ENCODE measurements at places on chromosomes 4 and X.

DNA sequence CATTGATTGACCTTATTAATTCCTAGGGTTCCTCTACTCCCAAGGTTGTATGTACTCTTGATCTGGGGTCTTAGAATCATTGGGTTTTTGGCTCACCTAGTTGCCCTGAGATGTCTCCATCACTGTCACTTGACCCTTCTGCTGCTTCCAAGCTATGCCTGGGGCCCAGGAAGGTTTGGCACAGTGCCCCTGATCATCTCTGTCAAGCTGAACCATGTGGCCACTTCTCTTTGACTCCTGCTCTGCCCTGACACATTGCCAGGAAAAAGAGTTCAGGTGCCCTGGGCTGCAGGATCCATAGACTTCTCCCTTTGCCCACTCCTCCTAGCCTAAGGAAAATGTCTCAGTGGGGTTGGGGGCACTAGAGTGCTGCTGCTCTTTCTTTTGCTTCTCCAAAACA lies 3.9 kb upstream of the CHST7 start:
- DNase-seq = no peak

DNA sequence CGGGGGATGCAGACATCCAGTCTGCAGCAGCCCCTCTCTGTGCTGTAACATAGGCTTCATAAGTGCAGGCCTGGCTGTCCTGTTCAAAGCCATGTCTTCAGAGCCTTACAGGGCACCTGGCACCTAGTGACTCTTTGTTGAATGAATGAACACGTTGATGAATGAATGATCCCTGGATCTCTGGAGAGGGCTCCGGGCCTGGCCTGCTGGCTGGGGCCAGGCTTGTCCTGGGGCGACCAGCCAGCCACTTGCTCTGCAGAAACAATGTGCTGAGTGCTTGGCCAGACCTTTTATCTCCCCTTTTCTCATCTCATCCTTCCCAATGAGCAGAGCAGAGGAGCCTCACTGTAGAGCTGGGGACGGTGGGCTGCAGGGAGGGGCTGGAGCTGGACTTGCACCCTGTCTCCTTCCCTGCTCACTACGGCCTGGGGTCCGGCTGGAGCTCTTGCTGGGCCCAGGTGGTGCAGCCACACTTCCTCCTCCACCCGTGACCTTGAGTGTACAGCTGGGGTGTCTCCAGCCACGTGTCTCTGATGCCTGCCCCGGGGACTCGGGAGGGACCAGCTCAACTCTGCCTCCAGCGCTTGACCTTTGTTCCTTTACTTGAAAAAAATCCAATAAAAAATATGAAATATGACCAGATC lies 77.9 kb downstream of the PSAPL1 start:
- DNase-seq = no peak

DNA sequence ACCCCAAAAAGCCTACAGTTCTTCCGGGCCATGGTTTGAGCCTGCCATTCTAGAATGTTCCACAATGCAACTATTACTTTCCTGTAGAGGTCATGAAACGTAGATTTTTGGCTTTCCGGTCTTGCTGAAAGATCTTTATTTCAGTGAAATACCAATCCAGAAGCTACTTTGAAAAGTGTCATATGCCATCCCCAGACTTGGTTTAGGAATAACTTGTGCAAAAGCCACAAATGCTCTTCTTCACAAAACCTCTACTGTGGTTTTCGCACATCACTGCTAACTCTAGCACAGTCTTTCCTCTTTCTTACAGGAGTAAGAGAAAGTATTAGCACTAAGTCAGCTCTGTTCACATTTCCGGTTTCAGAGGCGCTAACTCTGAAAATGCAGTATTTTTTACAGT lies 12.7 kb upstream of the CD40LG start:
- DNase-seq = no peak

DNA sequence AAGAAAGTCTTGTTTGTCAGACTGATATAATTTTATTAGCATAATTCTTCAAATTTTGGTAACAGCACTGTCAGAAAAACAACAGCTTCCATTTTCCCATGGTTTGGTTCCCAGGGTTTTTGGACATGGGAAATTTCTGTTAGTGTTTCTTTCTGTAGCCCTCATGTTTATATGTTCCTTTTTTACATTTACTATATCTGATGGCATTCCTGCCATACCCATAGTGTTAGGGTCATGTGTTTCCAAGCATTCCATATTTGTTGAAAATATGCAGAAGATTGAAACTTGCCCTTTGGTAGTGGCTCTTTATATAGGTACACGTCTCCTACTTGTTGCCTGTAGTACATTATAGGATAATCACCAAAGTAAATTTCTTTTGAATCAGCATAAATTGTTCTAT lies 65.8 kb downstream of the PDLIM5 start:
- DNase-seq = no peak

GRCh38 chr4:186015212-186015817 lies 53.6 kb upstream of the TLR3 start:
- no peak for DNase-seq

DNA sequence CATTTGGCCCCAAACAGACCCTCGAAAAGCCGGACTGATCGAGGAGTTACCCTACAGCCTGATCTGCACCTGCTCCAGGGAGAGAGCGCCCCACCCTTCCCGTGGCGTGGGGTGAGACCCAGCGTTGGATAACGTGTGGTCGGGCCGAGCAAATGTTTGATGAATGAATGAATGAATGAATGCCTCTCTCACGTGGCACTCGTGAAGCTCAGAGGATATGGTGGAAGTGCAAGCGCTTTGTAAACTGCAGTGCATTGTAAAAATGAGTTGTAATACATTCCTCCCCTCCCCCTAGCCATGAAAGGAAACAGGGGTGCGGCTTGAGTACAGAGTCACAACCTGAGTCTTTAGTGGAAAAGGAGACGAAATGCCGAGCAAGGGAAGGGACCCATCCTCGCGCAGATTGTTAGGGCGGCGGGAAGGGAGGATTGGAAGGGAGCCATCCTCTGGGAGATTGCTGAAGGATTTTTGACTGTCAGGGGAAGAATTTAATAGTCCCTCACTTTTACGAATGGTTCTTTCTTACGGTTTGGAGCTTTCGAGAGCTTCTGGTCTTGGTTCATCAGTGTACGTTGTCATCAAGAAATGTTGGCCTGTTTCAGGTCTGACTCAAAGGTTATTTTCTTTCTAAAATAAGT lies 772 bp upstream of the FBXW7 start:
- DNase-seq = no peak

DNA sequence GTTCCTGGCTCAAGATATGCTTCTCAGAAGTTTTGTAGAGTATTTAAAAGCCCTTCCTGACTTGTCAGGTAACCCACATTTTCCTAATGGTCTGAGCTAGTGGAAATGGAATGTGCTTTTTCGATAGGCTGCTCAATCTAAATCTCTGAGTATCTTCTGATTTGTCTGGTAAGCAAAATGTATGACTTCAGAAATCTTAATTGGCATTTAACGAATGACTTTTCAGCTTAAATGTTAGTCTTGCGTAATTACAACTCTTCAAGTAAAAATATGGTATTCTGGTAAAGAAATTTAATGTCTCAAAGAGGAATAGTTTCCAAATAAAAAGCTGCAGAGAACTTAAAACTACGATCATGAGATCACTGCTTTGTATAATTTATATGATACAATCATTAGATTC lies 379.1 kb downstream of the ANKRD50 start:
- no peak for DNase-seq

DNA sequence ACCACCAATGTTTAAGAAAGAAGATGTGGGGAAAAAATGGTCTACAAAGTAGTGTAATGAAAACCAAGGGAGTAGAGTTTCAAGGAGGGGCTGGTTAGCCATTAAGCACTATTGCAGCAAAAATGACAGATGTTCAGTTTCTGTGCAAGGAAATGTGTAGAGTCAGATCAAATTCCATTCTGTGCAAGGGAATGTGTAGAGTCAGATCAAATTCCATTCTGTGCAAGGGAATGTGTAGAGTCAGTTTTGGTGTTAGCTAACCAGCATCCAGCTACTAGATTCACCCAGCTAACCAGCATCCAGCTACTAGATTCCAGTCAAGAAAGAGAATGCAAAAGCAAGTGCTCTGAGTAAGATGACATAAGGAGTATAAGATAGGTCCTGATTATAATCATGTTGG lies 208.8 kb downstream of the COX18 start:
- DNase-seq = no peak

DNA sequence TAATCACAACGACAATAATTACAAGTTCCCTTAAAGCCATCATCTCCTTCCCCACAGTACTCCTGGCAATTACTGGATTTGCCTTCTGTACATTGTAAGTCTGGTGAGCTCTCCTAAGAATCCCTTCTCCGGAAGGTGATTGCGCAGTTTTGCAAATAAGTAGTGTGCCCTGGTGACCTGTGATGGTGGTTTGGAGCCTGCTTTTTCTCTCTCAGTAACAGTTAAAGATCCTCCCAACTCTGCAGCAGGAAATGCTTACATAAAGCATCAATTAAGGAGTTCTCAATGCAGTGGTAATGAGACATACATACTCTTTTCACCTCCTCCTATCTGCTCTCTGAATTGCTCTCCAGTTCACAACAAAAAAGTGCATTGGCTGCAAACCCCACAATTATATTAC lies 159.7 kb downstream of the SH2D1A start:
- DNase-seq = no peak

DNA sequence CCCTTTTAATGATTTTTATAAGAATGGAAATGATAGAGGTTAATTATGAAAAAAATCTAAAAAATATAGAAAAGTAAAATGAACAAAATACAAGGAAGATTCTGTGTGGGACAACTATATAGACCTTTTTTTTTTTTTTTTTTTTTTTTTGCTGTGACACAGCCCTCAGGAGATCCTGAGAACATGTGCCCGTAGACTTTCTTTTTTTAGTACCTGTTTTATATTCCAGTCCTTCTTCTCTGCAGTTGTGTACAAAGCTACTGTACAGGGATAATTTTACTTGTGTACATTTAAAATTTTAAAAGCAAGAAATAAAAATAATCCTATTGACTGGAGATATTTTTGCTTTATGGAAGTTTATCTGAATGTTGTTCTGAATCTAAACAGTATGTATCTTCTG lies 85.5 kb downstream of the KDM6A start:
- no peak for DNase-seq

DNA sequence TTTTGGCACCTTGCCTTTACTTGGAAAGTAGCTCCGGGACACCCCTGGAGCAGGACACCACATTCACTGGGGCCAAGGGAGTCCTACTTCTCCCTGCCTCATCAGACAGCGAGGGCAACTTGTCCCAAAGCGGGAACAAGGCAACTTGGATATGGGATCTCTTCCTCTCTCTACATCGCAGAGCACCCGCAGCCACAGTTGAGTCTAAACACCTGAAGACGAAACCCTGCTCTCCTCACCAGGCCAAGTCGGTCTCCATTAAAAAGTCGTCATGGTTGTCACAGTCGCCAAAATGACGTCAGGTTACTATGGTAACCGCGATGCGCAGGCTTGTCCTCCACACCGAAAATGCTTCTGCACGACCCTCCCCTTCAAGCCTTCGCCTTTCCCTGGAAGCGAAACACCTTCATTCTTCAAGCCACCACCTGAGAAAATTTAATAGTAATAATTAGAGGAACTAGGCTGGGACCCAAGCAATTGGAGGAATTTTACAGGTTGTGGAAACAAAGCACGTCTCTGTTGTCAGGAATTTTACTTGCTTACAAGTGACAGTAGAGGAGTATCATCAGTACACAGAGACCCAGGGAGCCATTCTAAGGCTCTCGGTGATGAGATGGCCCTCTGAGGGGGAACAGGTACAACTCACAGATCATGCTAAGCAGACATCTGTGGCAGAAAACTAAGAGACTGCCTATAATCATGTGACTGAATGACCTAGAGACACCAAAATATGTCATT lies 30.5 kb upstream of the TCEAL4 start:
- DNase-seq = peak; percentile 65

GRCh38 chr4:87865288-87865687 lies 32.5 kb downstream of the MEPE start:
- DNase-seq = no peak

DNA sequence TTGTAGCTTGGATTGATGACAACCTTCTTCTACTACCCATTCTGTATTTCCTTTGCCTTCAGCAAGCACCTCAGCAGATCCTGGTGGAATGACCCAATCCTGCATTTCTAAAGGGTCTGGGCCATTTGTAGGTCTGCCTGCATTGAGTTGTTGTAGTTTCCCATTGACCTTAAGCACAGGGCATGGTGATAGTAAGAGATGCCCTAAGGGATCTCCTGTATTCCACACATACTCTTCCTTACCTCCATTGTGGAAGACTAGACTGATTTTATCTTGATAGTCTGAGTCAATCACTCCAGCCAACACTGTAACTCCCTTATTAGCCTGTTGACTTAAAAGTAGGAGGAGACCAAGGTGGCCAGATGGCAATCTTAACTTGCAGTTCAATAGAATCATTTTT lies 184.5 kb downstream of the GRIA2 start:
- DNase-seq = no peak

DNA sequence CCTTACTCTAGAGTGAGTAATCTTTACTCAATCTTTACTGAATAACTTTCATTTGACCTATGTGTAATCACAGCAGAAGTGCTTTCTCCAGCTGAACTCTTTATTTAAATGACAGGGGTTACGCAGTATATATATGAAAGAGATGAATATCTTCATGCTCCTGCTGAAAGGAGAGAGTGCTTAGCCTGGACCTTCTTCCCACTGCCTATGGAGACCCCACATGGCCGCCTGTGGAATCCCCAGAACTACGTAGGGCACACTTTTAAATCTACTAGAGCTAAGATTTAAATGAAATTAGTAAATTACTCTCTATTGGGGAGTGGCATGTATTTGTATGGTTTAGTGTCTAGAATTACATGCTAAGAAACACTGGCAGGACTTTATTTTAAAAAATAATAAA lies 391.2 kb downstream of the ANKRD50 start:
- no peak for DNase-seq

DNA sequence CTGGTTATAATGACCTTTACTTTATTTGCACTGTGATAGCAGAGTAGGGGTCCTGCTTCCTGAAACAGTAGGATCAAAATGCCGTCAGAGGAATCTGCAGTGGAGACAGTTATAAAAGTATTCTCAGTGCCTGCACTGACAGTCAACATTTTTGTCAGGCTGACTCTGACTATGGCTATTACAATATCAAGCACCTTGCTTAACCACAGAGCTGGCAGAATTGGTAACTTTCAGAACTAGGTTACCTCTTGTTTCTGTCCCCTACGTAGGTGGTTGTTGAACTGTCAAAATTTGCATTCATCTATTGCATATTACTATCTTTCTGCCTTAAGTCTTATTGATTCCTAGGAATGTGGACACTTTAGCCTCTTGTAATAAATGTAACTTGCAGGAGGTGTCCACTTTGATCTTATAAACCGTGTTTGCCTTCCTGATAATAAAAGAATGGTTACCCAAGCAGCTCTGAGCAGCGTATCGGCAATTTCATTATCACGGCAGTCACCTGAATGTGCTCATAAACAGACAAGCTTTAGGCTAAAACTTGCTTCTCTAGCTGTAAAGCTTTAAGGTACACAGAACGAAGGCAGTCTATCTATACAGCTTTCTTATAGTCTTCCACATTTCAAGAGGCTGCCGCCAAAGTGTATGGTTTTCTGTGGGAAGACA lies 353.0 kb upstream of the GALNT7 start:
- DNase-seq = no peak

GRCh38 chr4:4533461-4534169 lies 8.2 kb downstream of the STX18 start:
- DNase-seq = no peak

- no peak for DNase-seq
These were observed 45.8 kb downstream of the KDR start for GRCh38 chr4:55079451-55080173.

- peak; percentile 34 for DNase-seq
These were observed 898 bp downstream of the UBQLN2 start for GRCh38 chrX:56564164-56564885.

- no peak for DNase-seq
These were observed 55.9 kb downstream of the AGA start for GRCh38 chr4:177386278-177386815.
